ENCODE measurements at places on chromosomes 1 and 21.

- no peak for DNase-seq
Measured at GRCh38 chr1:204141131-204141530, 10.7 kb downstream of the ETNK2 start.

DNA sequence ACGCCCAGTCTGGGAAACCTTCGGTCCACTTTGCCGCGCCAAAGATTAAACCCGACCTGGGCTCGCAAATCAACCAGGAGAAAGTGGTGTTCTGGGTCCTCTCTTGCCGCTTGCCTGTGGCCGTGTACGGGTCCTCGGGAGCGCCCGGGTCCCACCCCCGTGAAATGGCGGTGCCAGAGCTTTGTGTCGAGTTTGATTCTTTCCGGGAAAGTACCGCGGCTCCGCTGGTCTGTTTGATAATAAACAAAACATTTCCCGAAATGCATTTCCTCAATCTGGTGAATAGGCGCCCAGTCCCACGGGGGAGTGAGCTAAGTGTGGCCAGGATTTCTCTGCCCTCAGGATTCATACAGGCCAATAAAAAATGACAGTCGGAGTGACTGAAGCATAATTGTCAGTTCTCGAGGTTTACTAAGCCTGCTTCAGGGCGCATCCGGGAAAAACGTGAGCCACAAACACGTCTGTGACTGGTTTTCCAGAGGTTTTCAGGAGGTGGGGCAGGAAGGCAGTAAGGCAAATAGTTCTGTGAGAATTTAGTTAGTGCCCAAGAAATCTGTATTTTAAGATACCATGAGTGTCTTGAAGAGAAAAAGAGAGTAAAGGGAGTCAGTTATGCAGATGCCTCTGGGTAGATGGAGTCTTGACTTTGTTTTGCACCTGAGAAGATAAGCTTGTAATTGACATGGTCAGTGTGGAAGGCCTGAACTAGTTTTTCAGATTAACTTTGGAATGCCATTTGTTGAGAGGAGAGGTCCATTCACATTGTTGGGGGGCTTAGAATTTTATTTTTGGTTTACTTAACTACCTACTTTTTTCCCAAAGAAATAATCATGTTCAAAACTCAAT lies 675 bp downstream of the IFNAR1 start:
- peak; percentile 65 for DNase-seq

- DNase-seq, result peak; percentile 47
Measured at GRCh38 chr1:44784094-44785028, 3.6 kb downstream of the BEST4 start.

- no peak for DNase-seq
Measured at GRCh38 chr1:91900562-91900961, 14.6 kb upstream of the TGFBR3 start.

- DNase-seq, result no peak
Measured at GRCh38 chr21:15749861-15750159, 20.0 kb downstream of the USP25 start.

DNA sequence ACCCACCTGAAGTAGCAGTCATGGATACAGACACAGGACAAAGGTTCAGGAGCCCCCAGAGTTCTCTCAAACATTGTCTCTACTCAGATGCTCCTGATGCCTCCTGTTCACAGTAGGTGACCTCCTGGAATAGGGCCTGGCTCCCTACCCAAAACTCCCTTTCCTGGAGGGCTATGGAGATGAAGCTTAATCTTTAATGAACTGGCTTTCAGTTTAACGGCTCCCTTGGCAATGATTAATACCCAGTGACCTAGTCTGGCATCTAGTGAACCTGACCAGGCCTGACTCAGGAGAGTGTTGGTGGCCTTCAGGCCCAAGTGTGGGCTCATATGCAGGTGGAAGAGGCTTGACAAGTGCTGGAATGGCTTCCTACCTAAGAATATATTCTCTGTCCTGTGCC lies 65.2 kb upstream of the TRABD2B start:
- no peak for DNase-seq

- DNase-seq, result no peak
Measured at GRCh38 chr1:117569856-117570255, 36.0 kb upstream of the TENT5C start.

DNA sequence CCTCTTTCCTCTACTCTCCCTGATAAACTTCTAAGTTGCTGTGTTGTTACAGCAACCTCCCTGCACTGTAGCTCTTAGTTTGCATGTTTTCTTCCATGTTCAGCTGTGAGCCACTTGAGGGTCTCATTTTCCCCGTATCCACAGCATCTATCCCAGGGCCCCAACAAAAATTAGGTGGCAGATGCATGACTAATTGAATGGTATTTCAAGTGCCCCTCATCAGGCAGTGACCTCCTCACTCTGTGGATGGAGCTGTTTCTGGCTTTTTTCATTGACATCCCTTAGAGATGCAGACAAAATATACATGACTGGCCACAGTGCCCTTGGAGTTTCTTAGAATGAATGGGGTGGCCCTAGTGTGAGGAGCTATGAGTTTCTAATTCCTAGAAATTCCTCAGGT lies 3.4 kb downstream of the CASQ2 start:
- no peak for DNase-seq

GRCh38 chr1:224266105-224266914 lies 63.7 kb downstream of the NVL start:
- no peak for DNase-seq
